CD4-positive, alpha-beta T cell treated with Interleukin-15 for 1 hour (primary cell): ENCODE measurements at places on chromosomes 13 and 19.

GRCh38 chr13:83498481-83499190 lies 383.6 kb downstream of the SLITRK1 start:
- DNase-seq = no peak

GRCh38 chr13:51595416-51595815 lies 11.2 kb downstream of the WDFY2 start:
- DNase-seq = no peak

- no peak for DNase-seq
Observed at GRCh38 chr19:15790096-15790495, 2.6 kb downstream of the OR10H5 start.

DNA sequence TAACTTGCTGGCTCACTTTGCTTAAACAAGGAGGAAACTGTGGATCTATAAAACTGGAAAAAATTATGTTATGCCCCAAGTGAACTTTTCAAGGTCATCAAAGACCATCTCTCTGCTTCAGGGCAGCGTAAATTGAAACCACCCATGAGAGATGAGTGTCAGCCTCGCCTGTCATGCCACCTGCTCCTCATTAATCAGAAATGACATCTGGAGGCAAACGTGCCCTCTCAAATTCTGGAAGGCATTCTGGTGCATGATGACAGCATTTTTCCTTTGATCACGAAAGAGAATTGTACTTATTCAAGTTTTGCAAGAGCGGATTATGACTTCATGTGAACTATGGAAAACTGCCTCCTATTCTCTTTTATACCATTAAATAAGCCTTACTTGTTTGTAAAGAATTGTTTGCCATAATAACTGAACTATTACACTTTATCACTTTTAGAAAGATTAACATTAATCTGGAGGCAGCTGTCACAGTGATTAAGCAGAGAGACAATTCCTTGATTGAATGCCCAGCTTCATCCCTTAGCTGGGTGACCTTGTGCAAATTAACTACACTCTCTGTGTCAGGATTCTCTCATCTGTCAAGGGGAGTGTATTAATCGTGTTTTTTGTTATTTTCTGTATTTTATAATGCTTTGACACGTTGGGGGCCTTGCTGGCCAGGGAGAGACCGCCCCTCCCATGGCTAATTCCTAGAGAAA lies 17.0 kb upstream of the SACS start:
- DNase-seq = no peak
